ENCODE measurements at places on chromosomes 4 and X.

DNA sequence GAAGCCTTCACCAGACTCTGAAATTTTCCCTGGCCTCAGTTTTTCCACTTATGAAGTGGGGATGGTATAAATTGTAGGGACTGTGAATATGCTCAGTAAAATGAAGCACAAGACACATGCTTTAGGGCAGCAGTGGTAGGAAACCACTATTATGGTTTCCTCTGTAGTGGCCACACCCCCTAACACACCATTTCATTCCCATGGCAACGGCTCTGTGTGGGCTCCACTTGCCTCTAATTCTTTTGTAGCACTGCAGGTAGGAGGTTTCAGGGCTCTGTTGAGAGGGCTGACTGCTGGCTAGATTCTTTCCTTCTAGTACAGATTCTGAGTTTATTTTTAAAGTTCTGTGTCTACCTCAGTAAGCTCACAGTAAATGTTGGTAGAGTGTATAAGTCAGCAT, 3.5 kb upstream of the VMA21 start:
- DNase-seq = no peak

- DNase-seq = no peak
These were observed 40.1 kb downstream of the APLN start for GRCh38 chrX:129614481-129615255.

DNA sequence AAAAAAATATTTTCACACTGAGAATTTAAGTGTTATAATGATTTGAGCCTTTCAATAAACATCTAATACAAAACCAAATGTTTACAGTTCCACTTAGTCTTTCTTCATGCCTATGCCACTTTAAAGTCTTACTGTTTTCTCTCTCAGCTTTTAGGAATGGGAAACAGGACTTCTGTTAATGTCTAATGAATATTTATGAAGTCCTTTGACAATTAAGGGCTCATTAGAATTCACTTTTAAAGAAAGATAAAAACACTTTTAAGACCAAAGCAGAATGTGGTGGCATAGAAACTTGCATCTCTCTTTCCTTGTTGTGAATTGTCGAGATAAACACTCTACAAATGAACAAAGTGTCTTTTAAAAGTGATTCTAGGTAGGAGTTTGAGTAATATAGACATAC, 315.9 kb downstream of the BMPR1B start:
- no peak for DNase-seq

DNA sequence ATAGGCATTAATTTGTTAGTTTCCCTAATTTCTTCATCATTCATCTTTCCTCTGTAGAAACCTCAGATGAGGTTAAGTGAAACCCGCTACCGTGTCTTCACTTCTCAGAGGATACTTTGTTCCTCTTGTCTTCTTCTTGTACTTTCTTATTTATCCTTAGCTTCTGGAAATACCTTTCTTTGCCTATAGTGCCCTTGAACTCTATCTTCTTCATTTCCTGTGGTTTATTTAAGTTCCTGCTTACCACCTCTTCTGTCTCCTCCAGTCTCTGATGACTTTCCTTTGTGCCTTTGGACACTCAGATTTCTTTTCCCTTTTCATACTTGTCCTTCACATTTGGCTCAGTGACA, 159.6 kb upstream of the LEF1 start:
- no peak for DNase-seq

GRCh38 chr4:31791666-31792065, 1071.5 kb downstream of the PCDH7 start:
- no peak for DNase-seq

- DNase-seq = no peak
These were observed 15.6 kb upstream of the SULT1E1 start for GRCh38 chr4:69875576-69875975.

GRCh38 chrX:41137589-41137988, 52.3 kb downstream of the USP9X start:
- DNase-seq = no peak

DNA sequence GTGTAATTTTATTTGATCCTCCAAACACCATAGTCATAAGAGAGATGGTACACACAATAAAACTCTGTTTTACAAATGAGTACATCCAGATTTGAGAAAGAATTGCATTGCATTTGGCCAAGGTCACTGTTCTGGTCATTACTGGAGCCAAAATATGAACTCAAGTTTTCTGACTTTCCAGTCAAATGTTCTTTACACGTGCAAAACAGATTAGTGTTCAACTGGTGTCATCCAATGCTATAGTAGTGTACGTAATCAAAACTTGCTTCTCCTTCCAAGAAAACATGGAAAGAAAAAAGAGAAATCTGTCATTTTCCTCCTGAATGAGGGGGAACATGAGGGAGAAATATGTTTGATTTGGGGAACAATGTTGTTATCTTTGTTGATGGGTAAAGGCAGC, 291.9 kb downstream of the NAF1 start:
- no peak for DNase-seq

- no peak for DNase-seq
These were observed 106.7 kb upstream of the MSX1 start for GRCh38 chr4:4752576-4753401.

- DNase-seq = no peak
These were observed 277.9 kb downstream of the TRIML1 start for GRCh38 chr4:188417181-188417580.

- no peak for DNase-seq
These were observed 100.2 kb downstream of the FIP1L1 start for GRCh38 chr4:53477636-53478035.

- no peak for DNase-seq
These were observed 138.3 kb downstream of the UNC5C start for GRCh38 chr4:95410387-95410977.

DNA sequence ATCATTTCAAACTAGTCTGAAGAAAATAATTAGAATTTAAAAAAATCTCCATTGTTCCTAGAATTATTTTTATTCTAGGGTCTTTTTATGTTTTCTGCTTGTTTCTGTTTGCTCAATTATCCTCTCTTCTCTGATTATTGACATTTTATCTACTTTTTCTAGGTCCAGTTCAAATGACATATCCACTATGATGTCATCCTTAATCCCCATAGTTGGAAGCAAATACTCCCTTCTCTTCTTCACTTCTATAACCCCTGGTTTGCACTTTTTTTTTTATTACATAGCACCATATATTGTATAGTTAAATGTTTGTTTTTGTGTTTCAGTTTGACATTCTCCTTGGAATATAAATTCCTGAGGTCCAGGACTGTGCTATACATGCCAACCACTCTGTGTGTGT, 82.6 kb downstream of the CT47B1 start:
- DNase-seq = no peak

- no peak for DNase-seq
These were observed 40.4 kb upstream of the BRS3 start for GRCh38 chrX:136447308-136447707.

- no peak for DNase-seq
These were observed 8.7 kb downstream of the UBA1 start for GRCh38 chrX:47202316-47202715.

DNA sequence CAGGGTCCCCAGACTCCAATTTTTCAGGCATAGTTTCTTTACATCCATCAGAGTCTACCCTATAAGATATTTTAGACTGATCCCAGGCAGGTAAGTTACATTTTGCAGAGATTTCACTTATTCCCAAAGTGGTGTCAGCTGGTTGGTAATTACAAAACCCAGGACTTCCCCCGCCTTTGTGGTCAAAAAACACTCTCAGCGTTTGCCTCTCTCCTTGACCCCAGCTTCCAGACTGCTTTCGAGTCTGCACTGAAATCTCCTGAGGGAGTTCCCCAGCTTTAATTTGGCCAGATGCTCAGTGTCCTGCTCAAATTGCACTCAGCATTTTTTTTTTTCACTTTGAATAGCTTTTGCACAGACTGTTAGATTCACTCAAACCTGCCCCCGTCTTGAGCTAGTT, 11.2 kb upstream of the AMOT start:
- DNase-seq = no peak

- no peak for DNase-seq
These were observed 121.6 kb upstream of the GRID2 start for GRCh38 chr4:92182006-92182735.

- DNase-seq = no peak
These were observed 26.7 kb upstream of the ING2 start for GRCh38 chr4:183478123-183478522.
